AG09319 (cell line): ENCODE measurements at places on chromosomes 5 and 9.

DNA sequence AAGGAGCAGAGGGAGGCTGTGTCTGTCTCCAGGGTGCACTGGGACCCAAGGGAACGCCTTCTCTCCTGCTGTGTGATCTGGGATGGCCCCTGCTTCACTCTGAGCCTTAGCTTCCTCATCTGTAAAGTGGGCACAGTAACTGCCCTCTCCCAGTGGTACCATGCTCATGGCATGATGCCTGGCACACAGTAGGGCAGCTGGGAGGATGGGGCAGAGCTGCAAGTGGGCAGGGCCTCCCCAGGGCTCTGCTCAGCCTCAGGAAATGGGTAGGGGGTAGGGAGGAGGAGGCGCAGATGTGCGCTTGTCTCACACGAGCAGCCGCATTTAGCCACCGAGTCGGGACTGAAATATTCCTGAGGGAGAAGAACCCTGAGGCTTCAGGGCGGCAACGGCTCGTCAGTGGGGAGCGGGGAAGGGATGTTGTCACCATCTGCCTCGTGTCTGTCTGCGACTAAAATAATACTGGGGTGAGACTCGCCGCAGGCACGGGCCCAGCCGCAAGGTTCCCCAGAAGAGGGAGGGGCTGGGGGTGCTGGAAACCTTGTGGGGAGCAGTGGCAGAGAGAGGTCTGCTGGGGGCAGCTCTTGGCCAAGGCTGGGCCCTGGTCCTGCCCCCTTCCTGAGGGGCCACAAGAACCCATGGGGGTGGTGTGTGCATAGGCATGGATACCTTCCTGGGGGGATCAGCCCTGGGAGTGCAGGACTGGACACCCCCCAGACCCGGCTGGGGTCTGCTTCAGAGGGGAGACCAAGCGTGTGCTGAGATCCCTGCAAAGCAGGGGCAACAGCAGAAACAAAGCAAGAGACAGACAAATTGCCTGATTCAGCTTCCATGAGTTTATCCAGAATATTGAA is 55.2 kb upstream of the PSD2 start:
- no peak for DNase-seq

DNA sequence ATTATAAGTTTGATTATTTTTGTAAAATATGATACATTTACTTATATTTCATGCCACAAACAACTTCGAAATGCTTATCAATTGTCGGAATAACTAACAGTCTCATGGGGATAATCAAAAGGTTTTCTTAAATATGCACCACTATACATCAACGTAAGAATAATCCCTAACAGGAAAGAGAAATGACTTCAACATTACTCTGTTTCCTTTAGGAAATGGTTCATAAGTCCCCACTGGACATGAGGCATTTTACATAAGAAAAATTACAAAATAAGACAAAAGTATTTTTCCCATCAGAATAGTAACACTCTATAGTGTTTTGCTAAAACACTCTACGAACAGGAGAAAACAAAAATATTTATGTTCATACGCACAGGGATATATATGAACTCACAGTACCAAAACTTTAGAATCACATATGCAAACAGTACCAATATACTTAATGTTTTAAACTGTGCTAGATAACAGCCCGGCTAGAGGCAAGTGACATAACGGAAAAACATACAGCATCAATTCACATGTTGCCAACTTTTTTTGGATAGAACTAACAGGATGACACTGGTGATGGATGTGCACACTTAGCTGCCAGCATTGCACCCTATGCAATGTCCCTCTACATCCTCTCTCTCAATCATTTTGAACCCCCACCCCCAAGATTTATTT is 120.5 kb downstream of the NFIB start:
- DNase-seq, result no peak

GRCh38 chr5:78804995-78805394 is 156.4 kb upstream of the LHFPL2 start:
- no peak for DNase-seq

GRCh38 chr5:64273276-64273675 is 107.6 kb downstream of the RNF180 start:
- no peak for DNase-seq

DNA sequence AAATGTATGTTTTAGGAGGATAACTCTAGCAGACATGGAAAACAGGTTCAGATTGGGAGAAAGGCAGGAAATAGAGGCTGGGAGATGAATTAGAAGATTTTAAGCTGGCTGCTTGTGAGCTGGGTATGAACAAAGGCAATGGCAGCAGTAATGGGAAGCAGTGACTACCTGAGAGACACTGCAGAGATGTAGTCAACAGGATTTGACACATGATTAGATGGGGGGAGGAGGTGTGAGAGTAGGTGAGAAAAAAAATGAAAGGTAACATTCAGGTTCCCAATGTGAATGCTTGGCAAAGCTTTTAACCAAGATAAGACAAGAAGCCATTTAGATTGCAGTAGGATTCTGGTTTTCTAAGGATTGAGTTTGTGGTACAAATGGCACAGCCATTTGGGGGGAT is 22.8 kb upstream of the IFNE start:
- DNase-seq, result no peak

- DNase-seq, result no peak
Measured at GRCh38 chr9:128340691-128341434, 536 bp downstream of the SLC27A4 start.

DNA sequence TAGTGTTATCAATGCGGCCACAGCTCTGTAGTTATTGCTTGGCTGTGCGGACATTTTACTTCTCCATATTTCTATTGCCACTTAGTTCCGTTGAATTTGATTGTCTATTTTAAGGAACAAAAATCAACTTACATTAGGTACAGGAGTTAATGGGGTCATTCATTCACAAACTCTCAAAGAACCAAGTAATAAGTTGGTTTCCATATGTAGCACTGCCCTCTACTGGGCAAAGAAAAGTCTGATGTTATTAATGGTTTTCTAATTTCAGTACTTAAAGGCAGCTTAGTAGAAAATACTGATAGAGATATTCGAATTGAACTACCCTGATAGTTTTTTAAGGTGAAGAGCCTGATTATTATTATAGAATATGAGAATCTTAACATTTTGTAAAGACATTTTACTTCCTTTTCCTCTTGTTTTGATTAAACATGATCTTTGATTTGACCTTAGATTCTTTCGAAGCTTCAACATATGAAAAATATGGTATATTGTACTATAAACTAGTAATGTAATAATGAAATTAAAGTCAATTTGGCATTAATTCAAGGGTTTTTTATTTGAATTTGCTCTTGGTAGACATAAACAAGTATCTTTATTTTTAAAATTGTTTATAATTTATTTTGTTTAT is 119.5 kb upstream of the CTNND2 start:
- DNase-seq, result no peak

DNA sequence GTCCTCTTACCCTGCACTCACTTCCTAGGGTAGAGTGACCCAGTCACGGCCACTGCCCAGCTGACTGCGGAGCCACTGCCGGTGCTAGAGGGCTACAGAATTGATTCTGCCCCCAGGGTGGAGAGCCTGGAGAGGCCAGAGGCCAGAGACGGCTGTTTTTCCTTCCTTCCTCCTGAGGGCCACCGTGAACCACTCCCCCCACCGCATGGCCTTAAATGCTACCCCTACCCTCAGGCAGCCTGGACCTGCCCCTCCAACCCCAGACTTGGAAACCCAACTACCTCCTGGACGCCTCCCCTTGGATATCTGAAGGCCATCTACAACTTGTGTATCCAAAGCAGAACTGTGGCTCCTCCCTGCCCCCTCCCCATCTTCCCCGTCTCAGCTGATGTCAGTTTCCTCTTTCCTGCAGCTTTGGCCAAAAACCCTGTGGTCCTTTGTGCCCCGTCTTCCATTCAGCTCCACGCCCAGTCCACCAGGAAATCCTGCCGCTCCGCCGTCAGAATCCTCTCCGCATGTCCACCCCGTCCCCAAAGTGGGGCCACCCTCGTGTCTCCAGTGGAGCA is 16.3 kb downstream of the SH2D3C start:
- DNase-seq, result no peak

GRCh38 chr9:77978086-77978781 is 53.4 kb downstream of the GNAQ start:
- no peak for DNase-seq

- DNase-seq, result no peak
Measured at GRCh38 chr5:151694035-151694485, 7.3 kb upstream of the SPARC start.

GRCh38 chr5:164188733-164189148 is 683.3 kb downstream of the MAT2B start:
- no peak for DNase-seq

DNA sequence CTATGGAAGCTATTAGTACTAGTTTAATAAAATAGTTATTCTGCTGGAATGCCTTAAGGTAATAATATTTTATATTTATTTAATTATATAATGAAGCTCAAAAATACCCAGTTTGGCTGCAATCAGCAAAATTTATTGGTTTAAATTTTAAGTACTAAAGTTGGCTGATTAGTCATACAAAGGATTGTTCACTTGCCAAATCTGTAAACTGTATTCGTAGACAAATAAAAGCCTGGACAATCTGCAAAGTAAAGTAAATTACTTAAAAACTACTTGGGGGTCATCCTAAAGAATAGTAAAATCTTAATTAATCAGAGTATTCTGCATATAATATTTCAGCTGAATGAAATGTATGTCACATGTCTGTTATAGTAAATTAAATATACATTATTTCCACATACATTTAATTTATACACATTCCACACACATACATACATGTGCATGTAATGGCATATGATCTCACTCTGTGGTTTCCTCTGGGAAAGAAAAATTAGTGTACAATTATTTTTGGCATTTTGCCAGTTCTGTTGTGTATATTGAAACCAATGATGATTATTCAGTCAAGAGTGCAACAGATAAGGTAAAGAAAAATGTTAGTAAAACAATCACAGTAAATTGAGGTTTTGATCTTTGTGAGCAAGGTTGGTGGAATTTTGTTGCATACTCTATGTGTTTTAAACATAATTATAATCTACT is 455.9 kb downstream of the CDH9 start:
- no peak for DNase-seq

DNA sequence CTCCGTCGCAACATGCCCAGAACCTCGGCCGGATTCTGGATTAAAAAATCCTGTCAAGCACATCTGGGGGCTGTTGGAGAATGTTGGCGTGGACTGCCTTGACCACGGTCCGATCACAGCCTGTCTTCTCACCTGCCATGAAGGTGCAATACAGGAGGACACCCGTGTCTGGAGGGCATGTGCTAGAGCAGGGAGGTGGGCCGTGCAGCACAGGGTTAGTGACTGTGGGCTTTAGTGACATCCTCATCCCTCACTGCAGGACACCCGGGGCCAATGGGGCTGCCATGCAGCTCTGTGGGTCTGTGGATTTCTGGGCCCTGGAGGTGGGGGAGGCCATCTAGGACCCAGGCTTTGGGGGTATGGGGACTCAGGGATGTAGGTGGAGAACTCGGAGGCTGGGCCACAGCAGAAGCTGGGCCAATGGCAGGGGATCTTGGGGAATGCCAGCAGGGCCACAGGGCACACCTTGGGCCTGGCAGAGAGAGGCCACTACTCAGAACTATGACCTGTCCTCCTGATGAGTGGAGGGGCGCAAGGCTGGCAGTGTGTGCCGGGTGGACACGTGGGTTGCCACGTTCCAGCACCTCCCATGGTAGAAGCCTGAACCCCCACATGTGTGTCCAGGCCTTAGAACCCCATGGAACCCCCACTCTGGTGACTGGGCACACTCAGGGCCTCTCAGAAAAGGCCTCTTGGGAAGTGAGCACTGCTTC is 23.3 kb downstream of the ZDHHC11B start:
- DNase-seq, result no peak

DNA sequence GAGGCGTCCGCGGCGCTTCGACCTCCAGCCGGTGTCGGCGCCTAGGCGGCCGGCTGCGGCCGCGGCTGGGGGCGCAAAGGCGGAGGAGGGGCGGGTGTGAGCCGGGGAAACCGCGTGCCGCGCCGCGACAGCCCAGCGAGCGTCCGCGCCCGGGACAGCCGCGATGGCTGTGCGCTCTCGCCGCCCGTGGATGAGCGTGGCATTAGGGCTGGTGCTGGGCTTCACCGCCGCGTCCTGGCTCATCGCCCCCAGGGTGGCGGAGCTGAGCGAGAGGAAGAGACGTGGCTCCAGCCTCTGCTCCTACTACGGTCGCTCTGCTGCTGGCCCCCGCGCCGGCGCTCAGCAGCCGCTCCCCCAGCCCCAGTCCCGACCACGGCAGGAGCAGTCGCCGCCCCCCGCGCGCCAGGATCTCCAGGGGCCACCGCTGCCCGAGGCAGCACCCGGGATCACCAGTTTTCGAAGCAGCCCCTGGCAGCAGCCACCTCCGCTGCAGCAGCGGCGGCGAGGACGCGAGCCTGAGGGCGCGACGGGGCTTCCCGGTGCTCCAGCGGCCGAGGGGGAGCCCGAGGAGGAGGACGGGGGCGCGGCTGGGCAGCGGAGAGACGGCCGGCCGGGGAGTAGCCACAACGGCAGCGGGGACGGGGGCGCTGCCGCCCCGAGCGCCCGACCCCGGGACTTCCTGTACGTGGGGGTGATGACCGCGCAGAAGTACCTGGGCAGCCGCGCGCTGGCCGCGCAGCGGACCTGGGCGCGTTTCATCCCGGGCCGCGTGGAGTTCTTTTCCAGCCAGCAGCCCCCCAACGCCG is 605 bp downstream of the CHSY3 start:
- DNase-seq, result no peak

DNA sequence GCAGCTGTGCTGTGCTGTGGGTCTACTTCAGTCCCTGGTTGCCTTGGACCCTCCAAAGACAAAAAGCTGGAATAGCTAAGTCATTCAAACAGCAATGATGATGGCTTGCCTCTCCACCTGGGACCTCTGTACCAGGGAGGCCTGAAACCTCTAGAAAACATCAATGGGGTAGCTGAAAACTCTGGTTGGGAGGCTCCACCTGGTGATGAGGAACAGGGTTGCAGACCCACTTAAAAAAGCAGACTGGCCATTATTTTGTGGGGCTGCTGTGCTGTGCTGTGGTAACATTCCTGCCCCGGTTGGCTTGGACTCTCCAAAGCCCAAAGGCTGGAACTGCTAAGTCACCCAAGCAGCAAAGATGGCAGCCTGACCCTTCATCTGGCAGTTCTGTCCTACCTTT is 839.3 kb upstream of the ARRDC3 start:
- DNase-seq, result no peak

- no peak for DNase-seq
Measured at GRCh38 chr5:116402235-116402634, 172.4 kb downstream of the SEMA6A start.

- no peak for DNase-seq
Measured at GRCh38 chr5:29277642-29278041, 1915.8 kb upstream of the CDH6 start.

GRCh38 chr9:103296189-103296588 is 301.1 kb downstream of the CYLC2 start:
- DNase-seq, result no peak

DNA sequence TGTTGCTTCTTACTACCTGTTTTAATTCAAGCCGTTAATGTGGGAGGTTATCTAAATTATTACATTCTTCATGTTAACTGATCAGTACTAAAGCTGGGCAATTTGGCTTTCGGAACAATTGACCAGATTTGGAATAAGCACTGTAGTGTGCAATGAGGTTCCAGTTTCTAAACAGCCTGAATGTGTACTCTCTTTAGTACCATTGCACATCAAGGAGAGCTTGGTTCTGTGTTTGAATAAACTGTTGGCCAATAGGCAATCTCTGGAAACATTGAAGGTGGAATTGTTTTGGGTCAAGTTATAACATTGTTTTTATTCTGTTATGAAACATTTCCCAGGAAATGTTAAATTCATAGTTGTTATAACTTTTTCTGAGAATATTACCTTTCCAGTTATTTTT is 105.2 kb downstream of the PBX3 start:
- no peak for DNase-seq

GRCh38 chr5:88673253-88674105 is 209.5 kb downstream of the MEF2C start:
- no peak for DNase-seq

GRCh38 chr5:177041936-177042335 is 19.4 kb downstream of the ZNF346 start:
- no peak for DNase-seq
